ENCODE measurements at places on chromosomes 16 and 17. TPM values are rescaled to one million over a fixed set of nuclear protein-coding genes. Genes with fewer than 3 reads are reported as not detected.

- DNase-seq = no peak
These were observed 340.1 kb downstream of the ABCC12 start for GRCh38 chr16:47815655-47816054.

GRCh38 chr17:20954794-20955193, 88.0 kb downstream of the USP22 start:
- no peak for DNase-seq

DNA sequence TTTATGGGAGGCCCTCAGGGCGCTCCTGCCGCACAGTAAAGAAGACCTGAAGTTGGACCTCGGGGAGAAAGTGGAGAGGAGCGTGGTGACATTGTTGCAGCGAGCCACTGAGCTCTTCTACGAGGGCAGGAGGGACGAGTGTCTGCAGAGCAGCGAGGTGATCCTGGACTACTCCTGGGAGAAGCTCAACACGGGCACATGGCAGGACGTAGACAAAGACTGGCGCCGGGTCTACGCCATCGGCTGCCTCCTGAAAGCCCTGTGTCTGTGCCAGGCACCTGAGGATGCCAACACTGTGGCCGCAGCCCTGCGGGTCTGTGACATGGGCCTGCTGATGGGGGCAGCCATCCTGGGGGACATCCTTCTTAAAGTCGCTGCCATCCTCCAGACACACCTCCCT, 6.8 kb downstream of the KDM8 start:
- no peak for DNase-seq

The WWP2 gene
- total RNA-seq = 13.5 TPM

The KRTAP1-4 gene
- not detected for total RNA-seq

- DNase-seq = no peak
These were observed 43.5 kb downstream of the CYB561 start for GRCh38 chr17:63402431-63403212.

GRCh38 chr17:19270704-19271611, 33.8 kb downstream of the EPN2 start:
- no peak for DNase-seq

The NRN1L gene
- total RNA-seq = 0.28 TPM

DNA sequence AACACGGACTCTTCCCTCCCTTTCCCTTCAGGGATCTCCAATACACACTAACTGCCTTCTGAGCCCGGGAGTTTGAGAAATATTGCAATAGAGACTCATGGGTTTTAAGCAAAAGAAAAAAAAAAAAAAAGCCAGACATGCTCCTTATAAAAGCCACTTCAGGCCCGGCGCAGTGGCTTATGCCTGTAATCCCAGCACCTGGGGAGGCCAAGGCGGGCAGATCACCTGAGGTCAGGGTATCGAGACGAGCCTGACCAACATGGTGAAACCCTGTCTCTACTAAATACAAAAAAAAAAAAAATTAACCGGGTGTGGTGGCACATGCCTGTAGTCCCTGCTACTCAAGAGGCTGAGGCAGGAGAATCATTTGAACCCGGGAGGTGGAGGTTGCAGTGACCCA, 2.4 kb upstream of the HEXD start:
- no peak for DNase-seq

The TEX14 gene
- total RNA-seq = 0.33 TPM

DNA sequence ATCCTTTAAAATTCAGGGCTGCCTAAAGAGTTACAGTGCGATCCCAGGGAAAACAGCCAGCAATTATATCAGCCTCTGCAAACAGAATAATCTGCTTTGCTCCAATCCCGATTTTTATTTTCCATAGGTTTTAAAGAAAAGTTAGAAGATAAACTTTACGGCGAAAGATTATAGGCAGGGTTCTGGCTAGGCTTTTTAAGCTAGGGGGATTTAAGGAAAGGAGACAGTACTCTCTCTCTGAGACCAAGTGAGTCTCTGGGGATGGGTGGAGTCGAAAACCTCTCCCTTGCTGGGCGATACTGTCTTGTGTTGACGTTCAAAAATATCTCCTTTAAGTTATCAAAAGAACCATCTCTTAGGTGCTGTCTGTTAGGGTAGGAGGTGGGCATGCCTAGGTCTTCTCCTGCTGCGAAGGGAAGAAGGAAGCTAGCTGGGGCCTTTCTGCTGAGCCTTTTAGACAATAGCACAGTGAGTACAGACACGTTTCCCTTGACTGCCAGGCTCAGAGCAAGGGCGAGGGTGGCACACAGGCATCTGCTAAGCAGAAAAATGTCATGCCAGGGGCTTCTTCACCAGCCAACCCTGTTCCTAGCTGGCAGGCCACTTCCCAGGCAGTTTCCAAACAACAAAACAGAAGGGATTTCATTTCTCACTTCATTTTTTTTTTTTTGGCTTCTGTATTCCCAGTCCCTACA, 167.9 kb upstream of the MAF start:
- DNase-seq = no peak

DNA sequence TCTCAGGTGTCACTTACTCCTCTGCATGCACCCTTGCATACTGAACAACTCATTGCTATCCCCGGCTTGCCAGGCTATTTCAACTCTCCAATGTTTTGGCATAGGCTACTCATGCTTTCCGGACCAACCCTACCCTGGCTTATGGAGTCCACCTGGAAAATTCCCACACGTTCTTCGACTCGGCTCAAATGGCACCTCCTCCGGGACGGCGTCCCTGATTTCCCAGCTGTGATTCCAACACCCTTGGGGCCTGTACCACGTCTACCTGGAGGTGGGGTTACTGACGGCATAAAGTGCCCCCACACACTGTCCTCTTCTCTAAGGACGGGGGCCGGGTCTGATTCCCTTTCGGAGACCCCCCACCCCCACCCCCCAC, 498 bp downstream of the SMYD4 start:
- no peak for DNase-seq

DNA sequence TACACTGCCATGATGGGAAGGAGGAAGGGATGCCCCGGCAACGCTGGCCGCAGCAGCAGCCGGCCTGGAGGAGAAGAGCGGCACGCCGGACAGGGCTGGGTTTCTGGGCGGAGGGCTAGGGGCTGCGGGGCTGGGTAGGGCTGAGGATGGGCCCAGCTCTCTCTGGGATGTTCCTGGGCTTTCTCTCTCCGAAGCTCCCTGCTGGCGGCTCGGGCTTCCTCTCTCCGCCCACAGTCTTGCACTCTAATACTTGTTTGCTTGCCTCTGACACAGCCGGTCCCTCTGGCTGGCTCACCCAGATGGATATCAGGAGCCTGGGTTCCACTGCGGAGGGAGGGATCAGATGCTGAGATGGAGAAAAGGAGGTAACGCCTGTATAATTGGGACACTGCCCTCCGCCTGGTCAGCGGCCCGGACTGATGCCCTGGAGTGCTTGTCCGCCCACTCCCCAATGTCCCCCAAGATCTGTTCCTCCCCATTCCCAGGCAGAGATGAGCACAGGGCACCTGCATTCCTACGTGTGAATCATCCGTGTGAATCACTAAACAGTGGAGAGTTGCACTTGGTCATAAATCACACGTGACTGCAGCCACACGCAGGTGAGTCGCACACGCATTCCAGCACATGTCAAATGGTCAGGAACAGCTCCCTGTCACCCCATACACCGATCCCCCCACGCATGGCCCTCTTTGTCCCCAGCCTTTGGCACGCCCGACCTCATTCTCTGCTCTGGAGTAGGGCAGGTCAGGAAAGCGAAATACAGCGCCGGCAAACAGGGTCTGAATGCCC, at the start of gene ALOXE3:
Gene ALOXE3 (minus strand): TSS at position 535 of the 789 bp plus-strand sequence. CDS start 524 bp downstream, at position 11.
- no peak for DNase-seq

- DNase-seq = no peak
These were observed 118.0 kb upstream of the RPL38 start for GRCh38 chr17:74085434-74085833.

- DNase-seq = no peak
These were observed 11.7 kb upstream of the CACNA1H start for GRCh38 chr16:1141191-1141590.

DNA sequence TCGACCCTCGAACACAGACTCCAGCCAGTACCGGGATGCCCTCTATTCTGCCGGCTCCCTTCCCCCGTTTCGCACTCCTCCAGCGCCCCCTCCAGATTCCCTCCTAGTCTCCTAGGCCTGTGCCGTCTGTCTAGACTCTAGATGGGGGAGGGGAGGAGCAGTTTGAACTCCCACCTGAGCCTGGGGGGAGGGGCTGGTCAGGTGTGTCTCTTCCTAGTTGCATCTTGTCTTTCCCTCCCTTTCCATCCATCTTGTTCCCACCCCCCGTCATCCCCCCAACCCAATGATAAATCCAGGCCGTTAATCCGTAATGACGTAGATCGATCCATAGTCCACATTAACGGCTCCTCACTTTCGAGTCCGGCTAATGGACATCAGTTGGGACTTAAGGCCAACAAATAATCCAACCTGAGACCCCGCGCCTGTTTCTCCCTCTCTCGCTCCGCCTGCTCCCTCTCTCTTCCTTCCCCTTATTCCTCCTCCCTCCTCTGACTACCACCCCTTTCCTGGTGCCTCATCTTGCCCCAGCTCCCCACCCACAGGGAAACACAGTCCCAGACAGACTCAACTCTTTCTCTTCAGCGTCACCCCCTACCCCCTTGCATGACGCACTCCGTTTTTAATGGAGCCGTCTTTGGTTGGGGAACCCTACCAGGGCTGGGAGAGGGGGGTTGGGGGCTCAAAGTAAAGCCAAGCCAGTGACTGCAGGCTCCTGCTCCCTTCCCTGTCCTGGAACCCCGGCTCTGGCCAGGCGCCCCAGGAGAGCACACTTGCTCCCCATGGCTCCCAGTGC, 3.4 kb upstream of the HOXB5 start:
- DNase-seq = no peak

DNA sequence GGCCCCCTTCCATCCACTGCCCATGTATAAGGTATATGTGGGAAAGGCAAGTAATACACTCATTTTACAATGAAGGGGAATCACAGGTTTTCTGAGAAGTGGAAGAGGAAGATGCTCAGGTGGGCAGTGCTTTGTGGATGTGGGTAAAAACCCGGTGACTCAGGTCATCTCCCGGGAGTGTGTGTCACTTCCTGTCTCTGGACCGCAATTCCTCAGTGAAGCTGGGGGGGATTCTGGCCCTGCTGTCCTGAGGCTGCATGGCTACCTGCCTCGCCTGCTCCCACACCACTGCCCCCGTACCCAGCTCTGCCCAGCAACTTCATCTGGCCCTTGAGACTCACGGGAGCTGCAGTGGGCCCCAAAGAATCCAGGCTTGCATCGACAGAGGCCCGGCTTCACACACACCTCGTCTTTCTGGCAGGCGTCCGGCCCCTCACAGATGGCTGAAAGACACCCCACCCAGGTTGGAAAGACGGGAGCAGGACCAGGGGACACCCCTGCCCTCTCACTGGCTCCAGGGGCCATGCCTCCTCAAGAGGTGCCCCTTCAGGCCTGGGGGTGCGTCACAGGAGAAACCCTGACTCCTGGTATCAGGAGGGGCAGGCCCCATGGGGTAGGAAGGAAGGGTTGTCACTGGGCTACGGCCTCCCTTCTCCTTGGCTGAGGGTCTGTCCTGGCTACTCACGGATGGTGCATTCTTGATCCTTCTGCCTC, 882 bp downstream of the SCARF1 start:
- no peak for DNase-seq

The GEMIN4 gene
- total RNA-seq = 13.3 TPM

The HSD11B2 gene
- total RNA-seq = 0.09 TPM

- DNase-seq = no peak
These were observed 7.8 kb downstream of the MLYCD start for GRCh38 chr16:83906683-83907082.

The CCDC154 gene
- 0.71 TPM for total RNA-seq

The IKZF3 gene
- total RNA-seq = 31.5 TPM

The HSD17B1 gene
- 1.1 TPM for total RNA-seq

DNA sequence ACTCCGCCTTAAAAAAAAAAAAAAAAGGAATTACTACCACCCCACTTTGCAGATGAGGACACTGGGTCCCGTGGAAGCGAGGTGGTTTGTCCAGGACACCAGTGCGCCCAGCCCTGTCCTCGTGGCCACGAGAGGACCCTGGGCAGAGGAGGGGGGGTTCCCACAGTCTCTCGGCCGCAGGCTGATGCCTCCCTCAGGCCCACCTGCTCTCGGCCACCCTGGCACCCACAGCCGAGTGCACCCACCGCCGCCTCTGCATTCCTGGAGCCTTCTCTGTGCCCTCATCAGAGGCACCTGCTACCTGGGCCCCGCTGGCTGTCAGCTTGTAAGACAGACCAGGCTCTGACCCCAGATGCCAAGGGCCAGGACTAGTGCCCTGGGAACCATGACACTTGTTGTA, 28.1 kb upstream of the PVALEF start:
- no peak for DNase-seq

The ADAM11 gene
- total RNA-seq = 0.33 TPM
